ENCODE measurements at places on chromosomes 3 and 15. TPM values are rescaled to one million over a fixed set of nuclear protein-coding genes. Genes with fewer than 3 reads are reported as not detected.

The LRIG1 gene
- total RNA-seq: 79.0 TPM

The OPA1 gene
- 59.9 TPM for total RNA-seq

The KBTBD13 gene
- not detected for total RNA-seq

The RAD51 gene
- total RNA-seq: 5.8 TPM

The TAMM41 gene
- total RNA-seq: 7.1 TPM

The SLCO2A1 gene
- 0.65 TPM for total RNA-seq

The OSTN gene
- total RNA-seq: under 0.01 TPM

The CD276 gene
- 61.4 TPM for total RNA-seq

The ISLR gene
- 0.30 TPM for total RNA-seq

The NUP210 gene
- total RNA-seq: 34.3 TPM

The CLDN1 gene
- total RNA-seq: not detected

The GOLGA6L4 gene
- total RNA-seq: 0.97 TPM

The CPN2 gene
- total RNA-seq: not detected

The HESX1 gene
- 0.46 TPM for total RNA-seq

The P2RY1 gene
- total RNA-seq: 0.30 TPM

The GNAT1 gene
- total RNA-seq: not detected

The JMJD7 gene
- total RNA-seq: 6.8 TPM

The KATNBL1 gene
- total RNA-seq: 58.5 TPM

The SLC22A13 gene
- total RNA-seq: not detected

The LYZL4 gene
- total RNA-seq: not detected

The CSPG4 gene
- total RNA-seq: 1.2 TPM

The GPR62 gene
- total RNA-seq: under 0.01 TPM

The DYNLT2B gene
- 9.4 TPM for total RNA-seq

The ZNF662 gene
- total RNA-seq: 0.76 TPM

The IP6K2 gene
- 49.4 TPM for total RNA-seq

The SLC51B gene
- total RNA-seq: not detected

The ANP32A gene
- 147 TPM for total RNA-seq

The GPR87 gene
- total RNA-seq: not detected

The TFDP2 gene
- total RNA-seq: 132 TPM

The IGDCC3 gene
- total RNA-seq: not detected

The SIAH2 gene
- 18.7 TPM for total RNA-seq

The CSPG5 gene
- total RNA-seq: 0.32 TPM

The SLC22A14 gene
- not detected for total RNA-seq

The OR5H2 gene
- total RNA-seq: not detected

The TM4SF1 gene
- total RNA-seq: 1,177 TPM

The NR1I2 gene
- total RNA-seq: 0.15 TPM
